ENCODE measurements at places on chromosomes 5 and 9.

DNA sequence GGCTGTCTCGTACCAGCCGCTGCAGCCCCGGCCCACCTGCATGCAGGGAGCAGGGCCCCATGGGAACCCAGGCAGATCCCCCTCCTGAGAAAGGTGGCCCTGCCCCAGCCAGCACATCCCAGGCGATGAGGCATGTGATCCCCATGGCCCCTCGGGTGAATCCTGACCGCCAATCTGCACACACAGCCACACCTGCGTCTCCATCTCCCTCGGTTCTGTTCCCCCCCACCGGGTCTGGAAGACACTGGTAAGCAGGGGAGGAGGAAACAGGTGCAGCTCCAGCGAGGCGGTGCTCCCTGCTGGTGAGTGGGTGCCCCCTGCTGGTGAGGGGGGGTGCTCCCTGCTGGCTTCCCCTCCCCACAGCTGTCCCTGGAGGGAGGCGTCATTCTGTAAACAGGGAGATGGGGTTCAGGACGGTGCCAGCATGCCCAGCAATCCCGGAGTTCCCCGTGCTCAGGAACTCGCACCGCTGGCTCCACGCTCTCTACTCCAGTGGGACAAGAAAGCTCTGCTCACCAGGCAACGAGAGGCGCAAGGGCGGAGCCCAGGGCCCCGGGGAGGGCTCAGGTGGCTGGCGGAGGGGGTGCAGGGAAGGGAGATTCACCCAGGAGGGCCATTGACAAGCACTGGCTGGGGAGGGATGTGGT lies 28.4 kb upstream of the SLC12A7 start:
- DNase-seq: peak; percentile 68

DNA sequence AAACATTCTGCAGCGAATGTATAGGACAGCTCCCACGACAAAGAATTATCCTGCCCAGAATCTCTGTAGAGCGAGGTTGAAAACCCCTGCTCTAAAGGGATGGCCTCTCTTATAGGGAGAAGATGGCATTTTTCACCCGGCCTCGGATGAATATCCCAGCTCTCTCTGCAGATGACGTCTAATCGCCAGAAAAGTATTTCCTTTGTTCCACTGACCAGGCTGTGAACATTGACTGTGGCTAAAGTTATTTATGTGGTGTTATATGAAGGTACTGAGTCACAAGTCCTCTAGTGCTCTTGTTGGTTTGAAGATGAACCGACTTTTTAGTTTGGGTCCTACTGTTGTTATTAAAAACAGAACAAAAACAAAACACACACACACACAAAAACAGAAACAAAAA lies 17.4 kb upstream of the RARS1 start:
- no peak for DNase-seq

GRCh38 chr9:112764344-112764743 lies 13.8 kb downstream of the SNX30 start:
- no peak for DNase-seq

DNA sequence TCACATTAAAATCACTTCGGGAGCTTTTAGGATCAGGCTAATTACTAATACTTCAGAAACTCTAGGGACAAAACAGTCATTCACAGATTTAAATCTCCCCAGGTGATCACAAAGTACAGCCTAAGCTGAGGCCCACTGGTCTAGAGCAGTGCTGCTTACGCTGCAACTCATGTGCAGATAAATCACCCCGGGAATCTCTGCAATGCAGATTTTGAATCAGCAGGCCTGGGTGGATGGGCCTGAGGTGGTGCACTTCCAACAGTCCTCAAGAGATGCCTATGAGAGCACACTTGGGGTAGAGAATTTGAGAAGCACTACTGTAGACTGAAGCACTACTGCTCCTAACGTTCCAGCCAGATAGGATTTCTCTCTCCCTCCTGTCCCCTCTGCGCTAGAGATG lies 28.4 kb downstream of the CSF1R start:
- DNase-seq: no peak

DNA sequence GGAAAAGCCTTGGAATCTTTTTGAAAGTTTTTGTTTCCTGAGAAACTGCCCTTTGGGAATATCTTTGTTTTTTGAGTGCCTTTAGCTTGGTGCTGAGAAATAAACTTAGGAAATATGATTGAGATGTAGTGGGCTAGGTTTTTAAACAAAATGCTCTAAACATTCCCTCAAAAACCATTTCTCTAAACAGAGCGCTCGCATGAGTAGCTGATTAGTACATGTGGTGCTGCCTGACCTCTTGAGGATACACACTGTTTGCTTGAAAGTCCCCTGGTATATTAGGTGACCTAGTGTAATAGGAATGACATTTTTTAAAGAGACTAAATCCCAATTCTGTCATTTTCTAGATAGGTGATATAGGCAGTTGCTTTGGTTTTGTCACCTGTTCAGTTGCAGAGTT lies 132.3 kb downstream of the ADAMTSL1 start:
- DNase-seq: no peak

DNA sequence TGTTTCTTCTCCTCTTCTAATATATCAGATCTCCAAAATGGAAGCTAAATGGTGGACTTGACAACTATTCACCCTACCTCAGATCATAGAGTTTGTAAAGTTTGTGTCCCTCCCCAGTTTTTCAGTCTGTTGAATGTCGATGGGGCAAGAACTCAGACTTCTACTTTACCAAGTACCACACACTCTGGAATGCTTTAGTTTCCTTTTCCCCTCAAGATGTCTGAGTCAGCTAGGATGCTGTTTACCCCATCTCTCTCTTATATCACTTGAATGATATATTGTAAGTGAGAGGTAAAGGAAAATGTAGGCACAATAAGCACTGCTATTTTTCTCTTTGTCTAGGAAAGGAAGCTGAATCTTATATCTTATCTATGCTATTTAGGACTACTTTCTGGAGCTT lies 25.9 kb upstream of the TAL2 start:
- no peak for DNase-seq

- DNase-seq: no peak
Measured at GRCh38 chr5:119031011-119031886, 39.6 kb upstream of the DMXL1 start.

DNA sequence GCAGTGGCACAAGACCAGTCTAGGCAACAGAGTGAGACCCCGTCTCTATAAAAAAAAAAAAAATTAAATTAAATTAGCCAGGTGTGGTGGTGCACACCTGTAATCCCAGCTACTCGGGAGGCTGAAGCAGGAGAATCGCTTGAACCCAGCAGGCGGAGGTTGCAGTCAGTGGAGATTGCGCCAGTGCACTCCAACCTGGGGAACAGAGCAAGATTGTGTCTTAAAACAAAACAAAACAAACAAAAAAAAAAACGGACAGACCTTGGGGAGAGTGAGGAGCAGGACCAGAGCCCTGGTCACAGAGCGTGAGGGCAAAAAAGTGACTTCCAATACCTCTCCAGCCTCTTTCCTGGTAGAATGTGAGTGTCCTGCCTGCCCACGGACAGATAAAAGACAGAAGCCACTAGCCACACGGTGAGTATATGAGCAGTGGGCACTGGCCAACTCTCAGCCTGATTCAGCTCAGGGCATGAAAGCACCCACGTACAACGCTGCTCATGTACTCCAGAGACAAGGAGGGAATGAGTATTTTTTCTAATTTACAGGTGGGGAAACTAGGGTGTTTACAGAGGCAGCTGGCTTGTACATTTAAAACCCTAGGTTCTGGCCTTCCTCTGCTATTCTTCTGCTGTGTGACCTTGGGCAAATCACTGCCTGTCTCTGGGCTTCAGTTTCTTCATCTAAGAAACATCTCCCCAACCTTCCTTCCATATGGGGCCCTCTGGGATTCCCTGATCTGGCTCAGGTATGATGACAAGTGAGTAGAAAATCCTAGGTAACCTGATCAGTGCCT lies 1.8 kb downstream of the OLFML2A start:
- DNase-seq: no peak

- peak; percentile 23 for DNase-seq
Measured at GRCh38 chr9:89593727-89594427, 10.9 kb upstream of the GADD45G start.

DNA sequence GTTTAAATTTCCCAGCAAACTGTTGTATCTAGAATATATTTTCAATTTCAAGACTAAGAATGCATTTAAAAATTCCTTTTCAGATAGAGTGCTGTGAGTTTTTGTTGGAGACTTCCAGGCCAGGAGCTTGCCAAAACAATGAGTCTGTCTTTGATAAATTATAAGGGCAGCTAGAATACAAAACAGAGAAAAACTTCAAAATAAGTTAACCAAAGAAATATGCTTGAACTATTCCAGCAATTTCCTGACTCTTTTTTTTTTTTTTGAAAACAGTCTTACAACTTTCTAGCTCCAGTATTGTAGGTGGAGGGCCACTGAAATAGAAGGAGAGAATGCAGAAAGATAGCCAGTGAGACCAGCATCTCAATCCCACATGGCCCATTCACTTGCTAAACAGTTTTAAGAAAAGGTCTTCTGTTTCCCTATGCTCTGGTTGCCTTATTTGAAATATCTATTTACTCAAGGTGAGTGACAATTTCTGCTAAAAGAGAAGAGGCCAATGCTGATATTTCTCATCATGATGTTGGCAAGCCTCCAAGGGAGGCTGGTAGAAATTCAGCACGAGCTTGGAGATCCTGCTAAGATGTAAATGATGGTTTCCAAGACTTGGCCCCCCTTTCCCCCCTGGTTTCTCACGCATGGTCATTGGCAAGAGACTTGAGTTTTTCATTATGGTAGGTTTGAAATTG lies 103.2 kb downstream of the USP20 start:
- no peak for DNase-seq

GRCh38 chr9:27202056-27202455 lies 93.0 kb downstream of the TEK start:
- no peak for DNase-seq

GRCh38 chr9:117596678-117597077 lies 107.5 kb upstream of the TLR4 start:
- no peak for DNase-seq

DNA sequence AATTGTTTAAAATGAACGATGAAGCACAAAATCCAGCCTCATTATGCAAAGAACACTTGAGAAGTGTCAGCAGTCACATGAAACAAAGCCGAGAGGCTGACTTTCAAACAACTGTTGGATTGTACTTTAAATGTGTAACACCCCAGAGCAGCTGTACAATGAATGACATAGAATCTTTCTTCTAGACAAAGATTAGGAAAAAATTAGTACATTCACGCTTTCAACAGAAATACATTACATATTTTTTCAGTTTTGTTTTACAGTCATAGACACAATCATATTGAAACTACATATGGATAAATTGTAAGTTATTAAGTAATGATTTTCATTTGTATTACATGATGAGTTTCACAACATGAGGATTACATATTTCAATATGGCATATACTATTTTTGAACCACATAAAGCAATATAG lies 10.6 kb upstream of the AGXT2 start:
- DNase-seq: no peak

GRCh38 chr9:121322037-121322736 lies 47.9 kb downstream of the STOM start:
- no peak for DNase-seq

GRCh38 chr5:94440015-94440414 lies 178.4 kb downstream of the KIAA0825 start:
- no peak for DNase-seq

DNA sequence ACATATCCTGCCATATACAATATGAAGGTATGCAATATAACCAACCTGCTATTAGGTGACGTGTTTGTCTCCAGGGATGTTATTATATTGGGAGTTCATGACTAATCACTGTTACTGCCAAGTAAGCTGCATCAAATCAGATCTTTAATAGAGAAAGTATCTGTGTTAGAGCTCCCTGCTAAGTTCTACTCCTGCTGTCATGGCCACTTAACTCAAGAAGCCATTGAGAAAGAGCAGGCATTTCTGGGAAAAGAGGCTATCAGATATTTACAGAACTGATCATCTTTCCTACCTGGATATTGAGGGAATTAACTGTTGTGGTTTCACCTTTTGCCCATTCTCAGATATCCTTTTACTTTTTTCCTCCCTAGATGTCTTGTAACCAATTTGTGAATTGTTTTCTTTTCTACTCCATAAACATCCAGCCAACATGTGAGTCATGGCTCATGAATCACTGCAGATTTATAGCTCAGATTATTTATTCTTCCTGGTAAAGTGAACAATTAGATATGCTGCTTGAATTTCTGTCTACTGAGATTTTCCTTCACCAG lies 634.8 kb upstream of the FAM174A start:
- no peak for DNase-seq

GRCh38 chr5:123947797-123948196 lies 435.8 kb downstream of the CSNK1G3 start:
- DNase-seq: no peak
